RWPE1 (cell line): ENCODE measurements at places on chromosomes 1 and 21.

GRCh38 chr1:48643193-48643592, 133.5 kb downstream of the BEND5 start:
- DNase-seq = no peak

GRCh38 chr21:26019236-26019635, 151.3 kb downstream of the APP start:
- DNase-seq = no peak

- DNase-seq = no peak
Observed at GRCh38 chr1:34331020-34331926, 154.6 kb downstream of the C1orf94 start.

DNA sequence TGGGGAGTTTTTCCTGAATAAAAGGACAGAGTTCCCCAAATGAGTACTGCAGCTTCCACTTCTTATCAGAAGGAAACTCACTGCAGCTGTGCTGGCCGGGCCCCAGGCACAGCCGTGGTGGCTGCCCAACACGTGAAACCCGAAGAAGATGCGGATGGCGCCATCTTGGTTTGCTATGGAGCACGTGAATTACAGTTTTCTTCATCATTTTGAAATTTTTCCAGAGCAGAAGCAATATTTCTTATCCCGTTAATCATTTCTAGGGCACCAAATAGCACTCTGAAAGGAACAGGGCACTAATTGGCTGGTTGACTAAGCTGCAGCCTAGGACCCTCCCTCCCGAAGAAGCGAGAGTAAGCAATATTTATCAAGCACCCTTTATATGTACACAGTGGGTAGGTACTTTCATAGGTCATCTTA, 63.2 kb upstream of the EPS8L3 start:
- no peak for DNase-seq

- no peak for DNase-seq
Observed at GRCh38 chr1:12405325-12406210, 175.7 kb downstream of the VPS13D start.

DNA sequence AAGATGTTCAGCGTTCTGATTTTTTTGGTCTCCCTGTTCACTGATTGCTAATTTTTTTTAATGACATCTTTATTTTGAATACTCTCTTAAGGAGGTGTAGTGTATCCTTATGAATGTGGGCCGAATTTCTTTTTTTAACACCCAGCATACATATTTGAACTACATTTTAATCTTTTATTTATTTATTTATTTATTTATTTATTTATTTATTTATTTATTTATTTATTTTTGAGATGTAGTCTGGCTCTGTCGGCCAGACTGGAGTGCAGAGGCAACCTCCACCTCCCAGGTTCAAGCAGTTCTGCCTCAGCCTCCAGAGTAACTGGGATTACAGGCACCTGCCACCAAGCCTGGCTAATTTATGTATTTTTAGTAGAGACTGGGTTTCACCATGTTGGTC, 15.1 kb downstream of the ZBTB8A start:
- DNase-seq = no peak

DNA sequence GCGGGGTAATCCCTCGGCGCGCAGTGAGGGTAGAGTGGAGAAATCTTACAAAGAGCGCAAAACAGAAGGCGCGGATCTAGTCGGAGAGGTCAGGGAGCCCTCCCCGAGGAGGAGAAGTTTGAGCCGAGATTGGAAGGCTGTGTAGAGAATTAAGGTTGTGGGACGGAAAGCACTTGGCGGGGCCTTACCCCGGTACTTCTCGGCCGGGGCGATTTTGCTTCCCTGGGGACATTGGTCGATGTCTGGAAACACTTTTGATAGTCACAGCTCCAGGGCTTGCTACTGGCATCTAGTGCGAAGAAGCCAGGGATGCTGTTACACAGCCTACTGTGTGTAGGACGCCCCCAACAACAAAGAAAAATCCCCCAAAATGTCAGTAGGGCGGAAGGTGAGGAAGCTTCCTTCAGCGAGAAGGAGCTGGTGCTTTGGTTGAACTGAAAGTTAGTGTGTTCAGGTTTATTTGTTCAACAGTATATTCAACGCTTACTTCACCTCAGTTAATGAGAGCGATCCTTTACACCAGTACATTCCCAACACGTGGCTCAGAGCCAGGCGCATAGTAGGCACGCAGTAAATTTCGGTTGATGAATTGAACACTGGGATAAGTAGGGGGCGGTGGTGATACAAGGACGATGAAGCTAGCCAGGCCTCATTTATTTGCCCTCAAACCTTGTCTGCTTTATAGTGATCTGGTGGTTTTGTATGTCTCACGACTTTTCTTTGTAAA, 807 bp downstream of the CEP85 start:
- DNase-seq = peak; percentile 45

DNA sequence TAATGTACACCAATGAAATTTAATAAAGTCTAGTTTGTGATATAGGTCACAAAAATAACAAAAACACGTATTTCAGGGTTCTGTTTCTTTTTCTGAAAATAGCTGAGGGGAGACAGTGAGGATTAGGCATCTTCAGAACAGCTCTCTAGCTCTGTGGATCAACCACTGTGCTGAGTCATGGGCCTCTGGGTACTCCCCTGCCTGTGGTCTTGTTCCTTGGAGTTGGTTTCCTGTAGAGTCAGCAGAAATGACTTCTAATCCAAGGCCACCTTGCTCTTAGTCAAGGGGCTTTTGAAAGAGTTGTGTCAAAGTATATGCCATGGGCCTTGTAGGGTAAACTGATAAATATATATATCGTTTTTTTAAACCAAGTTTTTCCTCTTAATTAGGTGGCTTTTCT, 141.8 kb upstream of the ZRANB2 start:
- no peak for DNase-seq

- no peak for DNase-seq
Observed at GRCh38 chr1:110136911-110137310, 13.4 kb upstream of the SLC6A17 start.

DNA sequence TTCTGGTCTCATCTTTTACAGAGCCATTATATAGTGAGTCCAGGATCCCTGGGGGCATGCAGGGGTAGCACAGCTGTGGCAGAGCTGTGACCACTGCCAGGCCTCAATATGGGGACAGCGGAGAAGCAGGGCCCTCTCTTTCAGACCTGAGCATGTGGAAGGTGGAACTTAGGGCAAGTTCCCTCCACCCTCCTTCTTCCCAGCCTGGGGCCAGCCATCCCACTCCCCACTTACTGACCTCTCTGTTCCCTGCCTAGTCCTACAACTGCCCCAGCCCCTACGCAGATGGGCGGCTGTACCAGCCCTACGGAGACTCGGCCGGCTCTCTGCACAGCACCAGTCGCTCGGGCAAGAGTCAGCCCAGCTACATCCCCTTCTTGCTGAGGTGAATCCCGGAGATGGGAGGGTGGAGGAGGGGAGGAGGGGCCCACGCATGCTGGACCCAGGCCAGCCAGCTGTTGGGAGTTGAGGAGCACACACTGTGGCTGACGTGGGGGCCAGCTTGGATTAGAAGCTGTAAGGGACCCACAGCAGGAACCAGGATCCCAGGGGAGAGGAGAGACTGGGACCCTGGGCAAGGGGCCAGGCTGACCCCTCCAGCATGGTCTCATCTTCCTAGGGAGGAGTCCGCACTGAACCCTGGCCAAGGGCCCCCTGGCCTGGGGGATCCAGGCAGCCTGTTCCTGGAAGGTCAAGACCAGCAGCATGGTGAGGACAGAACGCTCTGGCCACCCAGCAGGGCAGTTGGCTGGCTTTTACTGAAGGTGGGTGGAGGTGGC, 10.7 kb downstream of the PSRC1 start:
- DNase-seq = no peak

DNA sequence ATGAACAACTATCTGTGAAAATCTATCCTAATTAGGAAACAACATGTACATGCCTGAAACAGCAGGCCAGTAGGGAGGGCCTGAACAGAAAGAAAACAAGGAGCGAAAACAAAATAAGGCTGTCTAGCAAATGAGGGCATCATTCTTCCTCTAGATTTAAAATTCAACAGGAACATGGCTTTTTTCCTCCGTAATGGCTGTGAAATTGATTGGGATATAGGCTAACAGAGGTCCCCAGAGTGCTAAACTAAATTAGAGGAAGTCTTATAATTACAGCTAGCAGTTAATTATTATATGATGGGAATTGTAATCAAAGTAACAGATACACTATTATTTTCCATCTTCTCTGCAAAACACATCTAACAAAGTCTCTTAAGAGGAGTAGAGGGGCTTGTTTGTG, 51.7 kb upstream of the TIAM1 start:
- DNase-seq = no peak

DNA sequence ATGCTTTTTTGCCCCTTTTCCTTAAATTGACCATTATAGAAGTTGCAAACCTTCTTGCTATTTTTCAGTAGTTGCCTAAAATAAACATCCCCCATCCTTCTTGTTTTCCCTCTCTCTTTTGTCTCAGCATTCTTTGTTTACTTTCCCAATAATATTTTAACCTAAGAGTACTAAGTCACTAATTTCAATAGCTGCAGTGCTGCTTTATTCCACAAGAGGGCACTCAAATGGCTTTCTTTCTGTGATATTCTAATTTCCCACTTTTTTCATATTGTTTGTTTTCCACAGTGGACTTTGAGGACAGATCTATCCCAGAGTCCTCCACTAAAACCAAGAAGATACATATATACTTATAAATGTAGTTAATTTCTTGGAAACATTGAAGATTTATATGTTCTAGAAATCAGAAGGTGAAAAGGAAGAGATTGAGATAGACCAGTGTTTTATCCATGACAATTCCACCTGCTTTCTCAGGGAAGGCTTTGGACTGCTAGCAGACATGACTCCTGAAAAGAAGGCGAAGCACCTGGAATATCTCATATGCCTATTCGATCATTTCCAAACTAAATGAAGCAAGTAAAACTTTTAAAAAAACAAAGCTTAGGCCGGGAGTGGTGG, 104.8 kb upstream of the GRIK1 start:
- peak; percentile 8 for DNase-seq

- no peak for DNase-seq
Observed at GRCh38 chr1:113479713-113480676, 89.7 kb downstream of the MAGI3 start.

- DNase-seq = peak; percentile 20
Observed at GRCh38 chr1:2229037-2229864, 1.1 kb downstream of the SKI start.

DNA sequence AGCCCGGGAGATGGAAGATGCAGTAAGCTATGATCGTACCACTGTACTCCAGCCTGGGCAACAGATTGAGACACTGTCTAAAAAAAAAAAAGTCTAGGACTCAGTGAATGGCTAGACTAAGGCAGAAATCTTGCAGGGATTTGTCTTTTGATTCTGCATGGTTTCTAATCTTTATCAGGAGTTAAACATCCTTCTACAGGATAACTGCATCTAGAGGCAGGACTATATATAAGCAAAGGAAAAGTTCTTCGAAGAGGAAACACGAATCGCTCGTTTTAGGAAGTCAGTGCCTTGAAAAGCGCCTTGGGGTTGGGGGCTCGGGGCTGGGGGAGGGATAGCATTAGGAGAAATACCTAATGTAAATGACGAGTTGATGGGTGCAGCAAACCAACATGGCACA, 602 bp upstream of the UFC1 start:
- DNase-seq = no peak

- DNase-seq = no peak
Observed at GRCh38 chr1:33359931-33360330, 39.0 kb upstream of the A3GALT2 start.

- DNase-seq = peak; percentile 7
Observed at GRCh38 chr1:10253755-10254154, 43.4 kb downstream of the KIF1B start.

DNA sequence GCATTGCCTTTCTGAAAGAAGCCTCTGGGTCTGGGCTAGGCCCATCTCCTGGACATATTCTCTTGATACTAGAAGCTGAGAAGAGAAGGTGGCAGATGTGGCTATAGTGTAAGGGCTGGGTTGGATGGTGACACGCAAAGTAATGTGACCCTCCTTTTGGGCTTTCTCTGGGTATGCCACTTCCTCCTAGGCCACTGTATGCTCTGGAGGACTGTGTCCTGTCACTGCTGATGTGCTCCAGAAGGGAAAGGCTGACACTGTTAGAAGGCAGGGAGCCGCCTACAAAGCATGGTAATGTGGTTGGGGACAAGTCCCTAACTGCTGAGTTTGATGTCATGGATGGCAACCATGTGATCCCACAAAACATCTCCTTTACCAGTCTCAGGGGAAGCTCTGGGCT, 112.1 kb downstream of the BCAR3 start:
- DNase-seq = no peak

- DNase-seq = peak; percentile 57
Observed at GRCh38 chr21:16192902-16193301, 463.1 kb downstream of the USP25 start.

DNA sequence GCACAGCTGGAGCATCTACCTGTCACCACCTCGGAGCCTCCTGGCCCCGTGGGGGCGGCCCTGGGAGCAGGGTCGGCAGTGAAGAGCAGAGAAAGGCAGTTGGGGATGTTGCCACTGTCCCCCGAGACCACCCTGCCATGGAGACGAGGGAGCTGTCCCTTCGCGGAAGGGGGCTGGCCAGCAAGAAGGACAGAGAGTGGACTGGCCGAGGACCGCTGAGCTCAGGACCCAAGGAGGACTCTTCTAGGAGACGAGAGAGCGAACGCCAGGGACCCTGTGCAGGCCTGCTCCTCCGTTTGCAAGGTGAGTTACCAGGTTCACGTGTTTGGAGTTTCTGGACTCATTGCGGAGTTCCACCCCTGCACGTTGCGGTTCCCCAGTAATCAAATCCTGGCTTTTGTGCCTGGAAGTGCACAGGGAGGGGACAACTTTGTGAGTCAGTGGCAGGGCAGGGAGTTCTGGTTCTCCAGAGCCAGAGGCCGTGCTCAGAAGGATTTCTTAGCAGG, 5.6 kb upstream of the POFUT2 start:
- no peak for DNase-seq

DNA sequence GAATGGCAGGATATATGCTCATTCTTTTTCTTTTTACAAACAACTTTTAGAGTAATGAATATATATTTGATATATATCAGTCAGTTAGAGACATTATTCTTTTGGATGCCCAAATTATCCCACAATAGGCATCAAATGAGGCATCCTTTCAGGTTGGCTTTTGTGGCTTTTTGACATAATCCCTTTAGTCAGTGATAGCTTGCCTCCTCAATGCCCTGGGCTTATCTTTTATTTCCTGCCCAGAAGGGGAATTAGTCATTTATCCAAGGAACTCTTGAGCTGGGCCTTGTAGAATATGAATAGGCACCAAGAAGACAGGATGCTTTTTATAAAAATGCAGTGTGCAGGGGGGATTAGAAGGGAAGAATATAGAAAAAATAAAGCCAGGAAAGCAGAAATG, 22.2 kb downstream of the EPHX4 start:
- no peak for DNase-seq

GRCh38 chr21:44874497-44875315, 1.2 kb upstream of the PTTG1IP start:
- no peak for DNase-seq

GRCh38 chr1:230878591-230878990, 10.3 kb upstream of the C1orf198 start:
- no peak for DNase-seq

GRCh38 chr1:228944935-228945371, 209.7 kb downstream of the RHOU start:
- DNase-seq = no peak

DNA sequence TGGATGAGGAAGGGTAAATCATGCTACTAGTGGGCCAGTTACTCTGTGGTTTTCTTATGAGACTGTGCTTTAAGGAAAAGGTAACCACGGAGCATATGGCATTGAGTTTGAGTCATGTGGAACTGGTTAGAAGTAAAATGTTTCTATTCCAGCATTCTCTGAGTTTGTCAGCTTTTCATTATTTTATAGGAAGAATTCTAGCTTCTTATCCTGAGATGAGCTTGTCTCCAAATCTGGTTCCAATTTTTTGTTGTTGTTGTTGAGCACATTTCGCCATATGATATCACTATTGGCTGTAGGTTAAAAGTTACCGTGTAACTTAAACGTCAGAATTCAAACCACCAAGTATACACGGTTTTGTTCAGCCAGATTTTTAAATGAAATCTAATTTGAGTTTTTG, 69.9 kb downstream of the ATF6 start:
- DNase-seq = no peak

- DNase-seq = no peak
Observed at GRCh38 chr1:38326135-38326534, 279.5 kb upstream of the POU3F1 start.
